Bronchial smooth muscle cell (primary cell): ENCODE measurements at places on chromosomes 5 and 9. TPM values are rescaled to one million over a fixed set of nuclear protein-coding genes. Genes with fewer than 3 reads are reported as not detected.

Gene FAM114A2
- total RNA-seq = 18.9 and 20.6 TPM in 2 replicates

Gene TCERG1
- 10.6 and 20.6 TPM in 2 replicates for total RNA-seq

Gene GZMA
- not detected in 2 replicates for total RNA-seq

Gene FBN2
- 6.4 and 14.7 TPM in 2 replicates for total RNA-seq

Gene UBE2QL1
- under 0.01 TPM in 1 of 2 replicates, not detected in the other for total RNA-seq

Gene GOLGA1
- 6.7 and 9.8 TPM in 2 replicates for total RNA-seq
